ENCODE measurements at places on chromosomes 5 and 9.

DNA sequence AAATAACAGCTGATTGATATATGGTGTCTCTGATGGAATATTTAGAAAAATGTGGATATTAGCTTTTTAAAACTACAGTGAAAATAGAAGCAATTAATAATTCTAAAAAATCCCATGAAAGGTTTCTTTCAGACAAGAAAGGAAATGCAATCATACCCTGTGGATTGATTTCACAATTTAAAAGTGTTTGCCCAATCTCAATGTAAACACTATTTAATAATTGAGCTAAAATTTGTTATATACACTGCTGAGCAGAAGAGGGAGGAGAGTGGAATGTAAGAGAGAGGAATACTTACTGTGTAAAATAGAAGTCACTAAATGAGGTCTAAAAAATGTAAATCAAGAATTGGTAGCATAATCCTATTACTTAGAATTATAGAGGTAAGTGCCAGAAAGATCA is 76.9 kb downstream of the FEM1C start:
- DNase-seq = no peak

DNA sequence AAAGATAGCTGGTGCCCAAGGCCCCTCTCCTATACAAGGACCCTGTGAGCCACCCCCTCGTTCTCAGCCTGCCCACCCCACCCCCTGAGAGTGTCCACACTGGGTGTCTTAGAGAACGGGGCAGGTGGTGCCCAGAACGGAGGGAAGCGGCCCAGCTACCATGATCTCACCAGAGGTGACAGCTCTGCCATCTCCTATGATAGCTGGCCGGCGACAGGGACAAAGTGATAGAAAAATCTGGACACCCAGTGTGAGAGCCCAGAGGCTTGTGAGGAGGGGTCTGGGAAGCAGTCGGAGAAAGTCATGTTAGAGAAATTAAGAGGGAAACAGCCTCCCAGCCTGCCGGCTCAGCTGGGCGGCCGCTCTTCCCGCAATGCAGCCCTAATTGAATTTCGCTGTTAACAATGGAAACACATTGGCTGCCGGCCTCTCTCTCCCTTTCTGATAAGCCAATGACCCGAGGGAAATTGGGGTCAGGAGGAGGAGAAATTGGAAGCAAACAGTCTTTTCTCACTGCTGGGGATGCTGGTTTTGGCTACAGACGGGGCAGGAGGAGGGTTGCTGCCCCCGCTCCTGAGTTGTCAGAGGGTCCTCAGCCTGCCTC is 32.3 kb downstream of the HK3 start:
- DNase-seq = peak; percentile 95

- DNase-seq = no peak
These were observed 25.8 kb downstream of the FBXW2 start for GRCh38 chr9:120767451-120767850.

- DNase-seq = no peak
These were observed 837.7 kb upstream of the ZNF608 start for GRCh38 chr5:125584140-125584520.

GRCh38 chr5:126869005-126869451 is 92.1 kb downstream of the LMNB1 start:
- peak; percentile 78 for DNase-seq

- peak; percentile 30 for DNase-seq
These were observed 3.1 kb downstream of the GTF3C4 start for GRCh38 chr9:132673355-132673754.

- no peak for DNase-seq
These were observed 35.4 kb upstream of the GDNF start for GRCh38 chr5:37875051-37875787.

DNA sequence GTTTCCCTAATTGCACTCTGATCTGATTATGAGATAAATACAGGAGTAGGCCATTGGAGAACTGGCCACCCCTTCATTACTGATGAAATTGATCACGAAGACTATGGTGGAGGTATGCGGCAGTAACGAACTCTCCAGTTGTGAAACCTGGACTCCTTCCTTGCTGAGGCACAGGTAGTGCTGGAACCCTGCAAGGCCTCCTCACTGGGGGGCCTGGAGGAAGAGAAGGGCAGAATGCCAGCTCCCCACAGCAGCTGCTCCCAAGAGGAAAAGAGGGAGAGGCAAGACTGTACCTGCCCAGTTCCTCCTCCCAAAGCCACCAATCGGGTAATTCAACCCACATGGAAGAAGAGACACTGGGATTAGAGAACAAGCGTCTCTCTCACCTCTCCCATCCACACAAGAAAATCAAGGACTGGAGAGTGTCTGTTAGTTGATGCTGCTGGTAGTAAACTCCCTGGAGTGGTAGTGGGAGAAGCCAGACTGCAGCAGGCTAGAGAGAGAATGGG is 19.1 kb upstream of the TRIO start:
- DNase-seq = no peak

GRCh38 chr5:83368835-83369234 is 102.7 kb upstream of the VCAN start:
- no peak for DNase-seq

DNA sequence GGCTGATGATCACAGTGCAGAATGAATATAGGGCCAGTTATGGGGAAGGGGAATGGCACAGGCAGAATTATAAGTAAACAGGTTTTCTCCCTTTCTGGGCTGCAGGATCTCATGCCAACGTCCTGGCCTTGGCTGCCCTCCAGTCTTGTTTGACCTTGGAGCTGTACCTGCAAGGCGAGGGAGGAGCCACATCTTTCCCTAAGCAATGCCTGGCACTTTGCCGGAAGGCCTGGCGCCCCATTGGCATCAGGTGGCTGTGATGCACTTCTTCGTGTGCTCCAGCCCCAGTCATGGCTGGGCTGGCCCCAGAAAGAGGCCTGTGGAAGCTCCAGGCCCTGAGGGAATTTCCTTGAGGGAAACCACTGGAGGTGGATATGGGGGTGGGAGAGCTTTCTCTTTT is 16.7 kb upstream of the IQGAP2 start:
- DNase-seq = no peak

DNA sequence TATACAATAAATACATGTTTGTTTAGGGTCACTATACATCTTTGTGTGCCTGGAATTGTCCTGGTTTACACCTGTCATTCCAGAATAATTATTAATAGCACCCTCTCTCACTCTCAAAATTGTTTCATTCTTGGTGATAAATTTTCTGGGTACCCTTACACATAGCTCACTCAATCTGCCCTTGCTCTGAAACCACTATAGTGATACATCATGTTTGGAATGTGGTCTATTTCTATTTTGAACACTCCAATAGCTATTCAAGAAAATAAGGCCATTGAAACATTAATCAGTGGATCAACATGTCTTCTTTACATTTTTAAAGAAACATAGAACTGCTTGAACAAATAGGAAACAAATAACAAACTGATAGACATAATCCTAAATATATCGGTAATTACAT is 158.7 kb downstream of the ARRDC3 start:
- DNase-seq = no peak

DNA sequence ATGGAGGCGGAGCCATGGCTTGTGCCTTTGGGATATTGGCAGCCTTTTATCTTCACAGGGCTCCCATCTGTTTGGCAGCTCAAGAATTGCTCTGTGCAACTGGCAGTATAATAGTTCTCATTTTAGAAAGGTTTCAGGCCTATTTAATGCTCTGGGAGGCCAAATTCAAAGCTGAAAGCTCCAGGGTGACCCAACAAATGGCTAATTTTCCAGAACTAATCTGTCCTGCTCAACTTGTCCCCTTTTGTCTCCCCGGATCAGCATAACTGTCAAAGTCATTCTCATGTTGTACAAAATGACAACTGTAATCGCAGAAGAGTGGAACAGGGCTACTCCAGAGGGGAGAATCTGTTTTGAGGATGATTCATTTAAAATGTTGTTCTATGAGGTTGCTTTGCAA is 52.6 kb upstream of the CXCL14 start:
- DNase-seq = no peak

DNA sequence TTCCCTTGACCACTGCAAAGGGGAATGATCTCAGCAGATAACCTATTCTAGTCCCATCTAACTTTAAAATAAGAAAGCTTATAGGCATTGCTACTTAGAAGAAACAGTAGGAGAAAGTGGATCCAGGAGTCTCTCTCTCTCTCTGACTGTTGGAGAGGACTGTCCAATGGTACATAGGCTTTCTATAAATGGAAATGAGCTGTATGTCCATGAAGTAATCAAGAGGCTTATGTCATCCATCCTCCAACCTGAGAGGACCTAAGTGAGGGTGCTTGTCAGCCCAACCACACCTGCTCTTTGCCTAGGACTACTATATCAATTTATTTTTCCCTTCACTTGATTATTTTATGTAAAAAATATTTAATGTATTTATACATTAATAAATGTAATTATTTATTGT is 172.3 kb downstream of the PAPPA start:
- DNase-seq = no peak

- no peak for DNase-seq
These were observed 30.4 kb upstream of the UBTD2 start for GRCh38 chr5:172313915-172314314.

- DNase-seq = no peak
These were observed 2.1 kb downstream of the MAP3K1 start for GRCh38 chr5:56817263-56818014.

GRCh38 chr9:114250235-114250568 is 72.7 kb upstream of the ORM1 start:
- DNase-seq = no peak

- peak; percentile 48 for DNase-seq
These were observed 19.6 kb downstream of the TJP2 start for GRCh38 chr9:69193685-69194032.

GRCh38 chr5:141785135-141785534 is 93.1 kb downstream of the PCDH1 start:
- DNase-seq = no peak

DNA sequence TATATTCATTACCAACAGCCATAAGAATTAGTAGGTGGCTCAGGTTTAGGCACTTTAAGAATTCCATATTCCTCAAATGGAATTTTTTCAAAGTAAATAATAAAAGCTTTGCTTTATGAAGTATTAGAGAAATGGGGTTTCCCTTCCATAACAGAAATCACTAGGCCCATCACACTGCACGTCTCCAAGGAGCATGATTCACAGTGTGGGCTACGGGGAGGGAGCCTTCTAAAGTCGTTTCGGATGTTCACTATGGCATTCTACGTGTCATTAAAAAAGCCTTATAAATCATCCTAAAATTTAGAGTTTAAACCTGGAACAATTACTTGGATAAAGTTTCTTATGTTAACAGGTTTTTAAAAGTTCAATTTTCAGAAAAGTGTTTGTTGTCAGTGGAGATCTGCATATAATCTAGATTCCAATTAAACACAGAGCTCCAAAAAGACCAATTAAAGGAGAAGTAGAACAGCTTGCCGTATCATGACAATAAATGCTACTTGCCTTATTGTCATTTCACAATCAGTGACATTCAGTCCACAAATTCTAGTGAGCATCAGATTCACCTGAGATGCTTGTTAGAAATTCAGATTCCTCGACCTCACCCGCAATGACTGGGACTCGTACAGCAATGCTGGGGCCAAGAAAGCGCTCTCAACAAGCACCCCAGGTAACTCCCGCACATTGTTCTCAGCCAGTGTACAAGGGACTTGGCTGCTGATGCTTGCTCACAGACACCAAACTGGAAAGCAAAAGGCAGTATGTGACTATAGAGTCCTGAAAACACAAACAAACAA is 115.7 kb downstream of the NFIB start:
- no peak for DNase-seq

GRCh38 chr5:160534914-160535313 is 113.3 kb downstream of the PTTG1 start:
- peak; percentile 13 for DNase-seq

- no peak for DNase-seq
These were observed 94.4 kb downstream of the TMEM215 start for GRCh38 chr9:32877639-32878217.

DNA sequence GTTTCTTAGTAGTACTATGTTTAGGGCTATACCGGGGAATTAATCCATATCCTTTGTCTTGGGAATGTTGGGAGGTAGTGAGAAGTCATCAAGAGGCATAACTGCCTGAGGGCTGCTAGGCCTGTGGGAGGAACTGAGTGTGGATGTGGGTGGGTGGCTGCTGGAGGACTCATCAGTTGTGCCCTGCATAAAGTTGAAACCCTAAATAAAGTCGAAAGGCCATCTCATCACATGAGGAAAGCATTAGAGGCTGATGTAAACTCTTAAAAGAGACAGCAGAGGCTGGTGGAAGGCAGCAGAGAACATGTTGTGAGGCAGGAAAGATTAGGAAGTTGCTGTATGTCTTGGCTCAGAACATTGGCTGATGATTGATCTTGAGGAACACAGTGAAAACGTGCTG is 143.8 kb downstream of the MAST4 start:
- DNase-seq = no peak

GRCh38 chr5:139822553-139823425 is 27.2 kb downstream of the PSD2 start:
- DNase-seq = no peak

GRCh38 chr9:114937516-114937915 is 7.1 kb upstream of the TNFSF8 start:
- no peak for DNase-seq

GRCh38 chr5:142945845-142946244 is 175.7 kb downstream of the ARHGAP26 start:
- DNase-seq = no peak

GRCh38 chr5:140287801-140288521 is 14.9 kb downstream of the PFDN1 start:
- DNase-seq = no peak

GRCh38 chr5:7015586-7016256 is 302.5 kb downstream of the TENT4A start:
- peak; percentile 33 for DNase-seq

- no peak for DNase-seq
These were observed 169.8 kb upstream of the KCNN2 start for GRCh38 chr5:114192108-114192507.

GRCh38 chr9:115775659-115776058 is 377.9 kb upstream of the PAPPA start:
- peak; percentile 18 for DNase-seq

DNA sequence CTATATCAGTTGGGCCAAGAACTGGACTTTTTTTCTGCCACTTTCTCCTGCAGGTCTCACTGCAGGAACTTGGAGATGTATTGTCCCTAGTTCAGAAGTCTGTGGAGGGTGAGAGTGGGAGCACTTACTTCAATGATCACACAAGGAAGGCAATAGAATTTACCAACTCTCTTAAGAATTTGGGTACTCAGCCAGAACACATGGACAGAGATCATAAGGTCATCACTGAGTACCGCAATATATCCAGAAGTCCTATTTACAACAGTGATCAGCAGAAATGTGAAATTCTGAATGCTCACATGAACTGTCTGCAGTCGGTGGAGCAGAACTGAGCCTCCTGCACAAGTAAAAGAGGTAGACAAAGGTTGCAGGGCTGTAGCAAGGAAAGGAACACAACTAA is 101.0 kb downstream of the FAM114A2 start:
- DNase-seq = no peak
